SW 1271 (cell line): ENCODE measurements at places on chromosomes 3 and 15.

GRCh38 chr3:55440104-55440708 lies 46.9 kb downstream of the WNT5A start:
- DNase-seq, result no peak

GRCh38 chr3:81728766-81729544 lies 32.5 kb downstream of the GBE1 start:
- DNase-seq, result no peak

- DNase-seq, result no peak
Observed at GRCh38 chr3:27559835-27560234, 75.7 kb upstream of the SLC4A7 start.

DNA sequence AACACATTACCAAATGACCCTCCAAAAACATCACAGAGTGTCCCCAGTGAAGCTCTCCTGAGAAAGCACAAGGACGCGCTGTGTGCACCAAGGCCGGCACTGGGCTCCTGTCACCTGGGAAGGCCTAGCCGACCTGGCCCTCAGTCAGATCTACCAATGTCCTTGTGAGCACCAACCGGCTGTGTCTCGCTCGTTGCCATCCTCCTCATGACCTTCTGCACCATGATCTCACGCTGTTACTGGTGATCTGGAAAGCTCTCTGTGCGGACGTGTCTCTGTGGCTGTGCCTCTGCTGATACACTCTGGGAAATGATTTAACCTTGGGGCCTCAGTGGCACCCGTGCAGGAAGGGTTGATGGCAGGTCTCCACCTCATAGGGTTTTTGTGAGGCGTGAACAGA lies 24.2 kb downstream of the ZXDC start:
- no peak for DNase-seq

GRCh38 chr3:56783644-56784447 lies 17.9 kb downstream of the ARHGEF3 start:
- no peak for DNase-seq

DNA sequence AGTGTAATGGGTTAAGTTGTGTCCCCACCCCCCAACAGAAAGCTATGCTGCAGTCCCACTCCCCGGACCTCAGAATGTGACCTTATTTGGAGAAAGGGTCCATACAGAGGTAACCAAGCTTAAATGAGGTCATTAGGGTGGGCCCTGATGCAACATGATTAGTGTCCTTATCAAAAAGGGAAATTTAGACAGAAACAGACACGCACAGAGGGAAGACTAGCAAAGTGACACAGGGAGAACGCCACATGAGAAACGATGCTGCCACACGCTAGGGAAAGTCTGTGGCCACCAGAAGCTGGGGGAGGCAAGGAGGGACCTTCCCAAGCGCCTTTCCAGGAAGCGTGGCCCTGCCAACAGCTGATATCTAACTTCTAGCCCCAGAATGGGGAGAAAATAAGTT lies 65.4 kb downstream of the RPN1 start:
- no peak for DNase-seq

- DNase-seq, result no peak
Observed at GRCh38 chr3:133595341-133595740, 21.9 kb downstream of the CDV3 start.

DNA sequence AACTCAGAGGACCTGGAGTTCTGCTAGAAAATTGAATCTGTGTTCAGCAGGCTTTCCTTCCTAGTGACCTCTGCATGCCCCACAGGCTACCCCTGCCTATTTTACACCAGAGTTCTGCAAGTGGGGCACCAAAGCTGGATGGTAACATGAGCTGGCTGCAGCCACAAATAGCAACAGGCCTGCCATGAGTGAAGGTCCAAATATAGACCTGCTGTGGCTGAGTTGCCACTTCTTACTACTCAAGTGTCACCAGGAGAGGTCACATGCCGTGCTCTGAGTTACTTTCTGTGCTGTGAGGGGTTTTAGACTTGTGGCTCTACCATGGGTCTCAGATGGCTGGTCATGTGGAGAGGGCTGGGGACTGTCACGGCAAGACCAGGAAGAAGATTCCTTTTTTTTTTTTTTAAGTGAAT lies at the start of gene FSD2:
FSD2 (minus strand) TSS at position 76 of the 413 bp plus-strand sequence. CDS start 18,679 bp downstream, outside the sequence.
- DNase-seq, result no peak

DNA sequence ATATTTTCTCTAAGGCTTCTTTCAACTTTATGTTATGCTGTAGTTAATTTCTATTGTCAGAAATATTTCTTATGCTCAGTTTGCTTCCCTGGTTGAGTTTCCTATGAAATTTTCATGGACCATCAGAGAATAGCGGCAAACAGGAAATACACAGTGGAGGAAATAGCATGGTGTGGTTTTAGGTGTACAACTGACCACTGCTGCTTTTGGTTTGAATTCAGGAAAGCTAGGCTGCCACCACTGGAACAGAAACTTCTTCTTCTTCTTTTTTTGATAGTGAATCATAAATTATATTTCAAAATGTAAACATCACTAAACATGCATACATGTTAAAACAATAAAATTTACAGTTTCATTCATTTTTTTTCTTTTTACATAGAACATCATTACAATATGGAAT lies 316.6 kb upstream of the TGFBR2 start:
- no peak for DNase-seq

- DNase-seq, result no peak
Observed at GRCh38 chr3:123632161-123632655, 47.4 kb upstream of the HACD2 start.

GRCh38 chr3:16303037-16303575 lies 38.1 kb downstream of the OXNAD1 start:
- no peak for DNase-seq
